ENCODE measurements at places on chromosomes 4 and X.

- DNase-seq, result no peak
These were observed 179.8 kb downstream of the SLIT2 start for GRCh38 chr4:20431543-20431951.

GRCh38 chr4:143185253-143186107 is 763 bp downstream of the USP38 start:
- no peak for DNase-seq

DNA sequence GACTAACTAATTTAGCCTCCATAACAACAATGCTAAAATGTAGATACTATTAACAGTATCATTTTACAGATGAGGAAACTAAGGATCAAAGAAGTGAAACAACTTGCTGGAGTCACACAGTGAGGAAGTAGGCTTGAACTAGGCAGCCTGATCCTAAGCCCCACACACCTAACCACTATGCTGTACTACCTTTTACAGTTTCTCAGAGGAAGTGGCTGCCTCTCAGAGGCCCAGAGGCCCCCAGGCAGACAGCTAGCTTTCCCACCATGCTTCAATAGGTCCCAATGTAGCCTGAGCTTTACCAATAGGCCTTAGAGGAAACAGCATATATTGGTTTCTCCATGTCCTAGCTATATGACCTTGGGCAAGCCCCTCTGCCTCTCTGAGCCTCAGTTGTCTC is 69.4 kb upstream of the PJA1 start:
- no peak for DNase-seq

DNA sequence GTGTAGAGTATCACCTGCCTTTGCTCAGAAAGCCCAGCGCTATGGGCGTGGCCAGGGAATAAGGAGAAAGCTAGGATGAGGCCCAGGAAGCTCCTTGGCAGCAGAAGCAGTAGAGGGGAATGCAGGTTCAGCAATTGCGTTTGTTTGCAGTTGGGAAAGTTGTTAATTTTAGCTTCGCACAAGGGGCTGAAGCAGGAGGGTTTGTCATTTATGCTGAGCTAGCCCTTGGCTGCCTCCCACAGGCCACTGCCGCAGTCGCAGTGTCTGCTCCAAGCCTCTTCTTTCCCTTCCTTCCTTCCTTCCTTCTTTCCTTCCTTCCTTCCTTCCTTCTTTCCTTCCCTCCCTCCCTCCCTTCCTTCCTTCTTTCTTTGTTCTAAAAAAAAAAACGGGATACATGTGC is 21.5 kb downstream of the FRMPD3 start:
- DNase-seq, result no peak

- DNase-seq, result no peak
These were observed 25.8 kb upstream of the DYNLT3 start for GRCh38 chrX:37873220-37873619.

- no peak for DNase-seq
These were observed 308.2 kb downstream of the FRMPD4 start for GRCh38 chrX:12446342-12447075.

DNA sequence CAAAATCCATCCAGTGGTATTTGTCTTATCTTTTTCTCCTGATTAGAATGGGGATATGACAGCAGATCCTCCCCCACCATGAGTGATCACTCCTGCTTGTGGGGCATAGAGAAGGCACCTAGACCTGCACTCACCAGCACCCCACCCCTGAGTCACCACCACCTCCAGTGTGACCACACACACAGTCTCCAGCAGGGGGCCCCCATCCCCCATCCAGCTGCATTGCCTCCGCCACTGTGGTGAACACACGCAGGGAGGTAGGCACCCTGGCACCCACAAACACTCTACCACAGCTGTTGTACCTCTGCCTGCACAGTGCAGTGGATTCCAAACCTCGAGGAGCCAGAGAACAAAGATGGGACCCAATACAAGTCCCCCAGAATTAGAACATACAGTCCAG is 9.0 kb upstream of the MAGEA8 start:
- peak; percentile 59 for DNase-seq

DNA sequence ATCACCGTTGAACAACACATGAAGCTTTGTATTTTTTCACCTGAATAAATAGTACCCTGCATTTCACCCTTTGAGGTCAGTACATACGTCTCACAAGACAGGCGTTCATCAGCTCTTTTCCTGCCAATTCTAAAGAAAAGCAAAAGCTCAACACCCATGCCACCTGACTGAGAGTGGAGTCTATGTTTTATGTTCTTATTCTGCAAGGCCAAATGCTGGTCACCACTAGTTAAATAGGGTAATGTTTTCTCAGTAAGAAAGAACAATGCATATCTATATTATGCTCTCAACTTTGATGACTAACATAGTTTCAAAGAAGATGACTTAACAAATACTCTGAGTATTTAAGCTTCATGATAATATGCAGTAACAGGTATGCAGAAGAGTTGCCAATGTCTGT is 336.3 kb upstream of the BMP3 start:
- no peak for DNase-seq

- no peak for DNase-seq
These were observed 3.5 kb upstream of the SLIT2 start for GRCh38 chr4:20248155-20248558.

DNA sequence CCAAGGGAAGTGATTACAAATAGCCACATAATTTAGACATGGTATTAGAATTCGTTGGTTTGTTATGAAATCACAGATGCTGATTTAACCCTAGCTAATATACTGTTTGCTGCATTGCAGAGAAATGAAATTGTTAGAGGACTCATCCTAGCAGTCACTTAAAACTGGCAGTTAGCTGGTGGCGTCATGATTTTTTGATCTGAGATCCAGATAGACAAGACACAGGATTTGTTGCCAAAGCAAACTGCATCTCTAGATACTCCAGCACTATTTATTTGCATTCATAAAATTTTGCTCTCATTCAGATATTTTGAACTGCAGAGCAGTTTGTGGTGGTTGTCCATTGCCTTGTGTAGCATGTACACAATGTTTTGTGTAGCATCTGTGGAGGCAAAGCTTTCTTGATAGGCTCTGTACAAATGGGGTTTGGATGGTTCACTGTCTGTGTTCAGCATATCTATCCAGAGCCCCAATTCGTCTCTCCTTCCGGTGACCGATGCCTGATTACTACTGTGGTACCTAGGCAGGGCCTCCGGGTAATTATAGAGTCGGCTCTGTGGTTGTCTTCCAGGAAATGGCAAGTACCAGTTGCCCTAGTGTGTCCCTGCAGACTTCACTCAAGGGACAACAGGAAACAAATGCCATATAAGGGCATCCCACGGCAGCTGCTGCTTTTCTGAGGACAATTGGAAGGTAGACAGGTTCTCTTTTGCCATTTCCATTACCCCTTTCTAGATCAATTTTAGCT is 30.1 kb upstream of the SPARCL1 start:
- peak; percentile 55 for DNase-seq

GRCh38 chrX:68292471-68292870 is 140.8 kb downstream of the OPHN1 start:
- DNase-seq, result no peak

DNA sequence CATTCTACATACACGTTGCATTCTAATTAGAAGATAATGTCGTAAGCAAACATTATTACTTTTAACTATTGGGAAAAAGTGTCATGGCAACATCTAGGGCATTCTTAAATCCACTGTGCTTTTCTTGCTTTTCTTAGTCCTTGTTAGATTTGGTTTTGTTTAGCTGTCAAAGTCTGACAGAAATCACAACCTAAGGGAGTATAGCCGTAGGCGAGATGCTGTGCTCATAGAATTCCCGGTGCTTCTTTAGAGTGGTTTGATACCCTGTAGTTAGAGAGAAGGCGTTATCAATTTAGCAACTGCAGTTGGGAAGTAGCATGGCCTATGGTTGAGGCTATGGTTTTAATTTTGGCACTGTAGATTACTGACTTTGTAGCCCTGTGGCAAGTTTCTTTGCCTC is 45.7 kb downstream of the WWC2 start:
- no peak for DNase-seq

DNA sequence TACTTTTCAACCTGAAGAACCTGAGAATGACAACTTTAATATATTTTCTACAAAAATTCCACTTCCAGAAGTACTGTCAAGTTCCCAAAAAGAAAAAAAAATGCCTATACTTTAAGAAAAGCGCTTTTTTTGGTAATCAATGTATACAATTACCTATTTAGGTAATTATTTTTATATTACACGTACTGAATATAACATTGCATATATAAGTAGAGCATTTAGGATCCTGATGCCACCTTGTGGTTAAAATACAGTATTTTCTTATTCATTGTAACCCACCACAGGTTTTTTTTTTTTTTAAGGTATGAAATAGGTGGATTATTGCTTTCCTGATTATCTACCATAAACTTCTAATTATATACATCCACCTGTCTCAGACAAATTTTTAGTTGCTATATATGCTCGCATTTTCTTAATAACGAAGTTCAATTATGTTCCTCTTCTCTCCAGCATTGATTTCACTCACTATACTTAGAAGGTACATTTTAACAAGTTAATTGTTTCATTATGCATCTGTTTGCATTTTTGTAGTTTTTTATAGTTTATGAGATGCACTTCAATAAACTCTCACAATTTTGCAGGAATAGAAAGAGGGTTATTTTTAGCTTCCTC is 5.2 kb downstream of the MAP9 start:
- DNase-seq, result no peak

GRCh38 chr4:183905081-183905592 is at the start of gene STOX2:
STOX2 (plus strand) TSS chr4:183905307; CDS start chr4:183906791, 1,484 bp downstream.
- no peak for DNase-seq

GRCh38 chr4:3851211-3851610 is 85.0 kb downstream of the ADRA2C start:
- no peak for DNase-seq

GRCh38 chrX:27675493-27675892 is 85.3 kb downstream of the DCAF8L2 start:
- DNase-seq, result no peak

GRCh38 chrX:19776753-19777152 is 110.6 kb downstream of the SH3KBP1 start:
- DNase-seq, result no peak

DNA sequence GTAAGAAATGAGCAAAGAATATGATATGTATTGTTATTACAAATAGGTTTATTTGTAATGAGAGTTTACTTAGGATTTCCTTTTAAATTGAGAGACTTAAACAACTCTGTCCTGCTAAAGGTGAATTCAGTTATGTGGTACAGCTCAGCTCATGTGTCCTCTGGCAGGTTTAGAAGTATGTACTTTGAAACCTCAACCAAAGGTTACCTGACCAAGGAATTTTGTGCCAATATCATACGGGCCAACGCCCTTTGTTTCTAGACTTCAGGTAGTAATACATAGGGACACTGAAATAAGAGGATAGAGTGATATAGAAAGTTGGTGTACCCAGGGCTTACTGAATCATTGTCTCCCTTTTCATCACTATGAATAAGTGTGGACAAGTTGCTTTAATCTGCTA is 25.7 kb downstream of the SLAIN2 start:
- no peak for DNase-seq

DNA sequence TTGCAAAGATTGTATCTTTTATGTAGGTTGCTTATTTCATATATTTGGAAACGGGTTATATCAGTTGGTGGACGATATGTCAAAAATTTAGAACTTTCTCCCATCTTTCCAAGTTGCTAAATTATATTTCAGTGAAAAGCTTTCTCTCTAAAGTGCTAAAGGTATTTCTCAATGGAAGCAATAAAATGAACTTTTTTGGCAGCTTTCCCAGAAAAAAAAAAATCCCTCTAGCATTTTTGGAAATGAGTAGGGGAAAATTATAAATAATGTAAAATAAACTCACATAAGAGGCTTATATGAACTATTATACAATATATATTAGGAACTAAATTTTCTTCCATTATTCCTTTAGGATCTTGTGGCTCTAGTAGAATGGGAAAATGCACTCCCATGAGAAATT is 152.2 kb downstream of the GRID2 start:
- no peak for DNase-seq

GRCh38 chr4:1801286-1801958 is 8.3 kb downstream of the FGFR3 start:
- DNase-seq, result no peak

DNA sequence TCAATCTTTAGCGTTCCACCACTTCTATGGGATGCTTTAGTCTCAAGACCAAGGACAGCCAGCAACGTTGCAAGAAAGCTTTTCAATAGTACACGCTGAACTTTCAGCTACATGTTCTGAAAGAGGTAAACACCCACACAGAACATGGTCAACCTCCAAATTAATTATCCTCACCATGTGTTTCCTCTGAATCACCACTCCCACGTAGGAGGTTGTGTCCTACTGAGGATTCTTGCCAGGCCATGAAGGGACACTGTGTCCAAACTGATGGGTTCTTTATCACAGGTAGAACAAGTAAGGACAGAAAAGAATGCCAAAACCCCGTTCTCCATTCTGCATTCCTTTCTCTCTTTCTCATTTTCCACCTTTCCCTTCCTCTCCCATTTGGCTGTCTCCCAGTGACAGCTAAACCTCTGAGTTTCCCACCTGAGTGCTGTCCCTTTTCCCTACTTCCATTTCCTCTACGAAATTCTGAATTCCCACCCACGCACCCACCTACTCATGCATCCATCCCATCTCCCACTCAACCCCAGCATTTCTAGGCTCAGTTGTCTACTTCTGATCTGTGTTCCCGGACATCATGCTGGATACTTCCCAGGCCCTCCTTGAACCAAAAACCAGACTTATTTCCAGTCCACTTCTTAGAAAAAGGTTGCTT is 29.0 kb upstream of the GPM6B start:
- no peak for DNase-seq

- DNase-seq, result no peak
These were observed 122.4 kb downstream of the PALLD start for GRCh38 chr4:168619266-168619631.

DNA sequence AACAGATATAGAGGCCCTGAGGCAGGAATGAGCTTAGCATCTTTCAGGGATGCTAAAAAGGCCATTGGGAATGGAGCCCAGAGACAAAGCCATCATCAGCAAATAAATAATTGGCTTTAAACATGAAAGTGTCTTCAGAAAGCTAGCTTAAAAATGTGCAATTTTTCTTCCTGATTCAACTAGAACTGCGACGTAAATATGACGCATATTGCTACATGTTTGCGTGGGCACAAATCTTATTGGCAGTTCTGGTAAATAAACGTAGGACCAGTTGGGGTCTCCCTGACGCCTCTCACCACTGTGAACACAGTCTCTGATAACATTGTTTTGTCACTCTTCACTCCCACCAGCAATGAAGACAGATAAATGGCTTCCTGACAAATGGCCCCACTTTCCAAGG is 97.3 kb upstream of the SRD5A3 start:
- DNase-seq, result no peak

GRCh38 chr4:56630876-56631666 is 50.0 kb downstream of the HOPX start:
- no peak for DNase-seq

GRCh38 chr4:3523146-3523627 is 9.0 kb downstream of the LRPAP1 start:
- no peak for DNase-seq

- DNase-seq, result no peak
These were observed 95.1 kb downstream of the AFAP1 start for GRCh38 chr4:7844594-7844991.

GRCh38 chr4:181938631-181939030 is 304.6 kb upstream of the TENM3 start:
- no peak for DNase-seq

GRCh38 chrX:29787656-29788055 is 427.7 kb upstream of the MAGEB2 start:
- no peak for DNase-seq

Data from CD8-positive, alpha-beta T cell (primary cell).